A673 (cell line): ENCODE measurements at places on chromosomes 7 and 10.

GRCh38 chr10:114658175-114658574 is at the start of gene ABLIM1:
TSS of gene ABLIM1 (minus strand) at chr10:114658275. CDS start at chr10:114658200, 75 bp downstream.
- DNase-seq = no peak
- no peaks in the 10 kb centered on the region for H3K36me3 ChIP-seq
- H3K4me3 ChIP-seq = no peak within 1 kb of the TSS
- peaks cover 6% of the 10 kb centered on the region for H3K4me1 ChIP-seq

DNA sequence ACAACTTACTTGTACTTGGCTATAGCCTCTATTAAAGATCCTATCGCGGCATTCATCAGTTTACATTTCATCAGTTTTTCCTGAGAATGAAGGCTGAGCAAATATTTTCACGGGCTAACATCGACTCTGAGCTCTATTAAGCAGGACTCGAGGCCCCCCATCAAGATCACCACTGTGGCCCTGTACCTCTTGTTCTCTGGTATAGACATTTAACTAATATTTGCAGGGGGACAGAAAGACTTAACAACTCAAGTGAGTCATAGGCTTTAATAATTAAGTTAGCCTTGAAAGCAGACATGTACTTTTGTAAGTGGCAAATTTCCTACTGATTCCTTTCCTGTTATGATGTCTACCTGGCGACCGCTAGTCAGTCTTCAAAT is 45.4 kb downstream of the DOCK4 start:
- peak; percentile 26 for DNase-seq
- no peak overlapping the region for H3K4me3 ChIP-seq
- H3K4me1 ChIP-seq = peaks cover 34% of the 10 kb centered on the region
- H3K36me3 ChIP-seq = no peaks in the 10 kb centered on the region
- no peak overlapping the region for H3K27ac ChIP-seq

- no peak overlapping the region for H3K27ac ChIP-seq
- H3K36me3 ChIP-seq = peaks cover 11% of the 10 kb centered on the region
- H3K4me1 ChIP-seq = peaks cover 11% of the 10 kb centered on the region
- H3K27me3 ChIP-seq = no peaks in the 10 kb centered on the region
- DNase-seq = no peak
- peak overlapping the region; percentile 89 for H3K4me3 ChIP-seq
These were observed 2.3 kb downstream of the DMTF1 start for GRCh38 chr7:87154569-87154968.

- H3K27ac ChIP-seq = no peak overlapping the region
- DNase-seq = no peak
- no peaks in the 10 kb centered on the region for H3K36me3 ChIP-seq
- peaks cover 20% of the 10 kb centered on the region for H3K4me1 ChIP-seq
- H3K27me3 ChIP-seq = no peaks in the 10 kb centered on the region
- no peak overlapping the region for H3K4me3 ChIP-seq
These were observed 19.6 kb downstream of the ABI1 start for GRCh38 chr10:26840938-26841732.

DNA sequence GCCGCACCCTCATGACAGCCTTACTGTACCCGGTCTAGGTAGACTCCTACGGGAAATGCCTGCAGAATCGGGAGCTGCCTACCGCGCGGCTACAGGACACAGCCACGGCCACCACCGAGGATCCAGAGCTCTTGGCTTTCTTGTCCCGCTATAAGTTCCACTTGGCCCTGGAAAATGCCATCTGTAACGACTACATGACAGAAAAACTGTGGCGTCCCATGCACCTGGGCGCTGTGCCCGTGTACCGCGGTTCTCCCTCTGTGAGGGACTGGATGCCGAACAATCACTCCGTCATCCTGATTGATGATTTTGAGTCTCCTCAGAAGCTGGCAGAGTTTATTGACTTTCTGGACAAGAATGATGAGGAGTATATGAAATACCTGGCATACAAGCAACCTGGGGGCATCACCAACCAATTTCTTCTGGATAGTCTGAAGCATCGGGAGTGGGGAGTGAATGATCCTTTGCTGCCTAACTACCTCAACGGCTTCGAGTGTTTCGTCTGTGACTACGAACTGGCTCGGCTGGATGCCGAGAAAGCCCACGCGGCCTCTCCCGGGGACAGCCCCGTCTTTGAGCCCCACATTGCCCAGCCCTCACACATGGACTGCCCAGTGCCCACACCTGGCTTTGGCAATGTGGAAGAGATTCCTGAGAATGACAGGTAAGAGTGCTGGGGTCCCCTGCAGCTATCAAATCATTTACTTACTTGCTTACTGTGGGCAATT is 8.5 kb upstream of the CHCHD1 start:
- DNase-seq = peak; percentile 16
- peaks cover 13% of the 10 kb centered on the region for H3K4me1 ChIP-seq
- peak overlapping the region; percentile 88 for H3K4me3 ChIP-seq
- H3K27me3 ChIP-seq = no peaks in the 10 kb centered on the region
- peak overlapping the region; percentile 87 for H3K27ac ChIP-seq
- H3K36me3 ChIP-seq = peaks cover 30% of the 10 kb centered on the region

- no peak overlapping the region for H3K27ac ChIP-seq
- no peaks in the 10 kb centered on the region for H3K36me3 ChIP-seq
- no peak for DNase-seq
These were observed 86.9 kb upstream of the STRIP2 start for GRCh38 chr7:129347330-129347729.

DNA sequence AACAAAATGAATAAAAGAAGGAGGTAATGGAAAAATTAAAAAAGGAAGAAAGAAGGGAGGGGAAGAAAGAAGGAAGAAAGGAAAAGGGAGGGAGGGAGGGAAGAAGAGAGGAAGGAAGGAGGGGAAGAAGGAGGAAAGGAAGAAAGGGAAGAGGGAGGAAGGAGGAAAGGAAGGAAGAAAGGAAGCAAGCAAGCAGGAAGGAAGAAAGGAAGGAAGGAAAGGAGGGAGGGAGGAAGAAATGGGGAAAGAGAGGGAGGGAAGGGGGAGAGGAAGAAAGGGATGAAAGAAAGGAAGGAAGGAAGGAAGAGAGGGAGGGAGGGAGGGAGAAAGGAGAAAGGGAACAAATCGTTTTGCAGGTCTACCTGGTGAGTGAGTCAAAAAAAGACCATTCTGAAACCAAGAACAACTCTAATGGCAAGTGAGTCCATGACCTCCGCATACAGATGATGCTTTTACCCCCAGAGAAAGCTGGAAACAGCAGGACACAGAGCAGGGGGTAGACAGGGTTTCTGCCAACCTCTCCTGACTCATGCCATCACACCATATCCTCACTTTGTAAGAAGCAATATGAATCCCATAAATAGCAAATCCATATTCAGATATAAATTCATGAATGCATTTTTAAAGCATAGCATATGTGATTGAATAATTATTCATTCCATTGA is 1112.9 kb upstream of the AUTS2 start:
- no peak overlapping the region for H3K4me3 ChIP-seq
- H3K27me3 ChIP-seq = no peaks in the 10 kb centered on the region
- H3K27ac ChIP-seq = no peak overlapping the region
- H3K36me3 ChIP-seq = no peaks in the 10 kb centered on the region
- DNase-seq = no peak
- no peaks in the 10 kb centered on the region for H3K4me1 ChIP-seq

DNA sequence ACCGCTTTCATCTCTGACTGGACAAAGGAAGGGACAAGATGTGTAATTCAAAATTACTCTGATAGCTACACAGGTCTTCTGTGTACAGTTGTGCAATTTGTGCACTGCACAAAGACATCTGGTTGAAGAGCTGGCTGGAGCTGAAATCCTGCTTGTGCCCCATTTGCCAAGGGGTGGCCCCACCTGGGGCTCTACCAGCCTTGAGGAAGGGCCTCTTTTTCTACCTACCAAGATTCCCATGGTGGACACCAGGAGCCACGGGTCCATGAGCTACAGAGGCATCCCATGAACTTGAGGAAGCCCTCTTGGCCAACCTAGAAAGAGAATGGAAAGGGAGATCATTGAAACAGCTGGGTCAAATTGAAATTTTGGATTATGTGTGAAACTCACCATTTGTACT is 43.2 kb downstream of the HHEX start:
- DNase-seq = no peak
- H3K27me3 ChIP-seq = no peaks in the 10 kb centered on the region
- no peak overlapping the region for H3K27ac ChIP-seq
- H3K4me3 ChIP-seq = no peak overlapping the region
- H3K4me1 ChIP-seq = no peaks in the 10 kb centered on the region

DNA sequence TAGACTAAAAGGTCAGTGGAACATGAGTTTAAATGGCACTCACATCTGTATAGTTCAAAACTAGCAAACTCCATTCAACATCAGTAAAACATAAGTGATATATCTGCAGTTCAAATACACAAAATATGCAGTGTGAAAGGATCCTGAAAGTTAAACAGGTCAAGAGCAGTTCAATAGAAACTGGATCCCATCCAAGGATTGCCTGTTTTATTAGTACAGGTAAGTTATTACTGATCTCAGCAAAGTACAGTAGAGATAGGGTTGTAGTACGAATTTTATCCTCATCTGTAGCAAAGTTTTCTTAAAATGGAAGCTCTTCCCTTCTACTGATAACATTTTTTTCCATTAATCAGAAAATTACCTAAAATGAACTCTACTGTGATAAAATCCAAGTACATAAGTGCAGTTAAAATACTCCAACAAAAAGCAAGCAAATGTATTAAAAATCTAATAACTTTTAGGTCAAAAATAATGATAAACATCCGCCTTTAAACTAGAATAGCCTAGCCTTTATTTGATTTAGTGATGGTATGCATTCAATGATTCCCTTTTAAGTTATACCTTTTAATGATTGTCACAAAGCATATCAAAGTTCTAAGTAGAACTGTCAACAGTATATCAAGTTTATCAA is 2.2 kb downstream of the ZNF800 start:
- no peak for DNase-seq
- peaks cover 15% of the 10 kb centered on the region for H3K4me1 ChIP-seq
- H3K4me3 ChIP-seq = peak overlapping the region; percentile 82
- H3K27ac ChIP-seq = no peak overlapping the region

DNA sequence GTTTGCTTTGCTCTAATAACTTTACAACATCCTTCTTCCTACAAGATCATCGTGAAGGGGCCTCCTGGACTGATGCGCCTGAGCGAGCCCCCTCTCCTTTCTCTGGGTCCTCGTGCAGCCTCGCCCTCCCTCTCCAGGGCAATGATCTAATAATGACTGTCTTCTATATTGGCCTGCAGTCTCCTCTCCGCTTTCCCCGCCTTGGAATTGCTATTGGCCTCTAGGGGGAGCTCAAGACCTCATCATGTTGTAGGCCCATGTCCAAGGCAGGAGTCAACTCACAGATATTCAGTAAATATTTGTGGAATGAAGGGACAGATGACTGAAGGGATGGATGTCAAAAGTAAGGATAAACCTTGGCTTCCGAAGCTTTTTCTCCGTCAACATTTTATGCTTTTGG is 1180.3 kb downstream of the TYW1 start:
- H3K27me3 ChIP-seq = no peaks in the 10 kb centered on the region
- H3K36me3 ChIP-seq = no peaks in the 10 kb centered on the region
- no peak overlapping the region for H3K4me3 ChIP-seq
- peak; percentile 87 for DNase-seq
- H3K4me1 ChIP-seq = no peaks in the 10 kb centered on the region
- H3K27ac ChIP-seq = no peak overlapping the region

DNA sequence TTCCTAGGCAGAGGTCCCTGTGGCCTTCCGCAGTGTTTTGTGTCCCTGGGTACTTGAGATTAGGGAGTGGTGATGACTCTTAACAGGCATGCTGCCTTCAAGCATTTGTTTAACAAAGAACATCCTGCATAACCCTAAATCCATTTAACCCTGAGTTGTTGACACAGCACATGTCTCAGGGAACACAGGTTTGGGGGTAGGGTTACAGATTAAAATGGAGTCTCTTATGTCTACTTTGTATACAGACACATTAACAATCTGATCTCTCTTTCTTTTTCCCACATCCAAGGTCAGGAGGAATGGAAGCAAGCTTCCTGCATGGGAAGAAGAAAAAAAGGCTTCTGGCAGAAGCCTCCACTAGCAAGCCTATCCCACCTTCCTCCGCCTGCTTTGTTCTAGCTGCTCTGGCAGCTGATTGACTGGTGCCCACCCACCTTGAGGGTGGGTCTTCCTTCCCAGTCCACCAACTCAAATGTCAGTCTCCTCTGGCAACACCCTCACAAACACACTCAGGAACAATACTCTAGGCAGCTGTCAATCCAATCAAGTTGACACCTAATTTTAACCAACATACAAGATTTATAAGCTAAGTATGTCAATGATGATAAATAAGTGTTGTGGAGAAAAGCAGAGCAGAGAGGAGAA is 176.5 kb upstream of the CCZ1B start:
- H3K4me1 ChIP-seq = no peaks in the 10 kb centered on the region
- peaks cover 24% of the 10 kb centered on the region for H3K27me3 ChIP-seq
- no peak overlapping the region for H3K27ac ChIP-seq
- no peak overlapping the region for H3K4me3 ChIP-seq
- no peaks in the 10 kb centered on the region for H3K36me3 ChIP-seq

DNA sequence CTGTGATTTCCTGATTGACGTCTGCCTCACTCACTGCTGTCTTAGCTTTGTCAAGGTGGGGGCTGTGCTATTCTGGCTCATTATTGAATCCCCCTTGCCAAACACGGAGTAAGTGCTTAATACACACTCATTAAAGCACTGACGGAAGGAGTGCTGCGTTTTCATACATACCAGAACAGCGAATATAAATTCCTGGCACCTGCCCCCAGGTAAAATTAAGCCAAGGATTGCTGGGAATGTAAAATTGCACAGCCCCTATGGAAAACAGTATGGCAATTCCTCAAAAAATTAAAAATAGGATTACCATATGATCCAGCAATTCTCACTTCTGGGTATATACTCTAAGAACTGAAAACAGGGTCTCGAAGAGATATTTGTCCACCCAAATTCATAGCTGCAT is 6.6 kb downstream of the KLRG2 start:
- no peak for DNase-seq
- H3K27me3 ChIP-seq = peaks cover 11% of the 10 kb centered on the region
- H3K4me3 ChIP-seq = no peak overlapping the region
- no peaks in the 10 kb centered on the region for H3K36me3 ChIP-seq
- no peak overlapping the region for H3K27ac ChIP-seq
- H3K4me1 ChIP-seq = no peaks in the 10 kb centered on the region

- peak overlapping the region; percentile 93 for H3K4me3 ChIP-seq
- H3K4me1 ChIP-seq = peaks cover 23% of the 10 kb centered on the region
- no peak for DNase-seq
- peaks cover 31% of the 10 kb centered on the region for H3K36me3 ChIP-seq
- H3K27me3 ChIP-seq = no peaks in the 10 kb centered on the region
These were observed 683 bp downstream of the CDC123 start for GRCh38 chr10:12196531-12197211.

DNA sequence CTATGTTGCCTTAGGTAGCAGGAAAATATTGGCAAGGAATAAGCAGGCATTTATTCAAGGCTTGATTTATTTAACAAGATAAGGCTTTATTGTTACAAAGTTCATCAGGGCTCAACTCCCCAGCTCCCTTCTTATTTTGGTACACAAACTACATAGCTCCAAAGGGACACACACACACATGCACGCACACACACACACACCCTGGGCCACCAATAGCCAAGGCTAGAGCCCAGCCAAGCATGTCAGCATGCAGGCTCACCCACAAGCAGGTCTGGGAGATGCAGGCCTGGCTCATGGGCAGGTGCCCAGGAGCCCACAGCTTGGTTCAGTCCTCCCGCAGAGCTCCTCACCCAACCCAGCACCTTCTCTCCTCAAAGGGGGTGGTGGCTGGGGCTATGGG is 23.4 kb downstream of the LEP start:
- no peak overlapping the region for H3K4me3 ChIP-seq
- H3K4me1 ChIP-seq = peaks cover 37% of the 10 kb centered on the region
- no peaks in the 10 kb centered on the region for H3K36me3 ChIP-seq
- no peak overlapping the region for H3K27ac ChIP-seq
